ENCODE measurements at places on chromosomes 5 and 9. TPM values are rescaled to one million over a fixed set of nuclear protein-coding genes. Genes with fewer than 3 reads are reported as not detected.

The FAM200C gene
- 0.97 TPM for total RNA-seq

DNA sequence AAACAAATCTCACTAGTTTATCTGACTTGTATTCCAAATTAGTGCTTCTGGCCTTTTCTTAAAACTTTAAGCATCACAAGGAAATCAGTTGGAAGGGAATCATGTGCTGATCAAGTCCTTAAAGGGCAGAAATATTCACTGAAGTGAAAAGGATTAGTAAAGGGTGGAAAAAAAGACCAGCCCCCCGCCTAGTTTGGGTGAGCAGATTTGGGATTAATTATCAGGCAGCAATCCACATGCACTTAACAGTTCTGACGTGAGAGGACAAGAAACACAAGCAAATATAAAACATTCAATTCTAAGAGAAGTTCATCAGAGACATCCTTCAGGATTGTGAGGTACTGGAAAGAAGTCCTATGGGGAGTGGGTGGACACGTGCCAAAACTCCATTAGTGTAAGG, at the start of gene TYRP1:
TSS of gene TYRP1 (plus strand) at position 245 of the 400 bp plus-strand sequence. CDS start 612 bp downstream, outside the sequence.
- no peaks in the 10 kb centered on the region for H3K36me3 ChIP-seq
- no peak for DNase-seq
- H3K27ac ChIP-seq, result no peak within 1 kb of the TSS
- H3K4me3 ChIP-seq, result no peak within 1 kb of the TSS

GRCh38 chr9:126704157-126704891, 90.6 kb downstream of the LMX1B start:
- H3K4me1 ChIP-seq, result peaks cover 14% of the 10 kb centered on the region
- no peak overlapping the region for H3K27ac ChIP-seq
- peak; percentile 69 for DNase-seq
- no peak overlapping the region for H3K4me3 ChIP-seq
- H3K27me3 ChIP-seq, result peaks cover 19% of the 10 kb centered on the region

The LTC4S gene
- total RNA-seq, result not detected

The PRRC2B gene
- 134 TPM for total RNA-seq

DNA sequence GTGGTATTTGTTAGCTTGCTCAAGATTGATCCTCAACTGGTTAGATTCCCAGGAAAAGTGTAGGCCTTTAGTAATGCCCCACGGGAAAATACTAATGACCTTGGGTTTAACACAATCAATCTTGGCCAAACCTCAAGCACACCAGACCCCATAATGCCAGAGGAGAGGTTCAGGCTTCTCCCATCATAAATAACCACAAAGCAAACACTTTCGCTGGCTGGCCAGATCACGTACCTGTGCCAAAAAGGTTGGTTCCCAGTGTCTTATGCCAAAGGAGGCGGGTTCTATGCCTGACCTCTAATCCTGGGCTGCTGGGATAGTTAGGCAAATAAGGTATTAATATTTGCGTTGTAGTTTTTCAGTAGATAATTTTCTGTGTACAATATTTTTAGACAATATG, 379.2 kb upstream of the CDH18 start:
- no peaks in the 10 kb centered on the region for H3K4me1 ChIP-seq
- no peak overlapping the region for H3K4me3 ChIP-seq
- no peak for DNase-seq
- H3K27ac ChIP-seq, result no peak overlapping the region
- peaks cover 1% of the 10 kb centered on the region for H3K36me3 ChIP-seq
